WTC11 (cell line): ENCODE measurements at places on chromosomes 7 and 10. TPM values are rescaled to one million over a fixed set of nuclear protein-coding genes. Genes with fewer than 3 reads are reported as not detected.

IL2RA gene
- 0.31 to 0.41 TPM (median 0.32 TPM) in 3 replicates for total RNA-seq

DNA sequence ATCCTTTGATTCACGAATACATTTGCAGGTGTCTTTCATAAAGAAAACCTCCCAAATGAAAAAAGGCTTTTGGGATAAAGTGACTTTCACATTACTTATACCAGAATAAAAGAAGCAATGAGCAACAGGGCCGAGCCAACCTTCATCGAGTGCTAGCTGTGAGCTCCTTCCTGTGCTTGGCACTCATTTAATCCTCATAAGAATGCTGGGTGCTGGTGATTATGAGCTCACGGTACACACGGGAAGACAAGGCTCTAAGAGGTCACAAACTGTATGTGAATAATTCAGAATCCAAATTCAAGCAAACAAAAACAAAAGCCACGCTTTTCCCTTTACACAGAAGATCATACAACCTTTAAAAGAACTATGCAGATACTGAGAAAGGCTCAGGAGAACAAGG, 156.2 kb downstream of the COBL start:
- no peak for DNase-seq
- no peaks in the 10 kb centered on the region for H3K36me3 ChIP-seq
- H3K27me3 ChIP-seq = no peaks in the 10 kb centered on the region
- H3K27ac ChIP-seq = no peak overlapping the region
- H3K4me3 ChIP-seq = no peak overlapping the region
- H3K4me1 ChIP-seq = peaks cover 21% of the 10 kb centered on the region

FKBP6 gene
- total RNA-seq = 0.09 to 0.11 TPM in 2 of 3 replicates, not detected in the other

DNA sequence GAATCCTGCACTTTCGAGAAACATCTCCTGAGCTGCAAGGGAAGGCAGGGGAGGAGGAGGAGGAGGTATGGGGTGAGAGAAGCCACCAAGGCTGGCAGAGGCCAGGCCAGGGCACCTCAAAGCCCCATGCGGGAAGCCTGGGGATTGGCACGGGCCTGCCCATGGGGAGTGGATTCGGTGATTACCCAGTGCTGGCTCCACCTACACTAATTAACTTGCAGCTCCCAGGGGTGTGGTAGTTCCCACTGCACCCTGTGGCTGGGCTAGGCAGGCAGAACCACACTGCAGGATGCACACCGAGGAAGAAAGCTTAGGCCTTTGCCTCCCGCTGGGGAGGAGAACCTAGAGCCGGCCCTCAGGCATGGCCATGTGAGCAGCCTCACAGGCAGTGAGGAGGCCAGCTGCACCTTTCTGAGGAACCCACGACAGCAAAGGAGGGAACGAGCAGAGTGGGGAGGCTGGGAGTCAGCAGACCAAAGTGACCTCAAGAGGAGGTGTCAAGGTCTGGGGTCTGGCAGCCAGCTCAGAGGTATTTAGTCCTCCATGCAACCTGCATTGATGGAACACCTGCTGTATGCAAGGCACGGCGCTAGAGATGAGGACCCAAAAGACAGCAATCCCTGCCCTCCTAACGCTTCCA, 27.2 kb downstream of the GRID1 start:
- peaks cover 22% of the 10 kb centered on the region for H3K4me1 ChIP-seq
- H3K36me3 ChIP-seq = no peaks in the 10 kb centered on the region
- H3K27me3 ChIP-seq = no peaks in the 10 kb centered on the region
- no peak overlapping the region for H3K27ac ChIP-seq

HABP2 gene
- 0.09 to 0.18 TPM (median 0.09 TPM) in 3 replicates for total RNA-seq

DNA sequence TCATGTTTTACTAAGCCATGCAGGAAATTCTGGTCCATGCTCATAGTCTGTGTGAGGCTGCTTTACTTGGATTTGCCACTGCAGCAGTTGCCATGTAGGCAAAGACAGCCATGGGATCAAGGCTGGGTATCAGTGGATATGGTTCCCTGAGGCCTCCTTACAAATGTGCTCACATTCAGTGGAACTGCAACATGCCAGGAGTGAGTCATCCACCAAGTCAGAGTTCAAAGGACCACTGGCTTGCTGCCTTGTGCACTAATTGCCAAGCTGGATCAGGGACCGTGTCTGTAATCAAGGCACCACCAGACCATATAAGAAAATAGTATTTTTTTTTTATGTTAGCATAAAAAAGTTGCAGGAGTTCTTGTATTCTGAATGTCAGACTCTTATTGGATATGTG, 101.0 kb downstream of the CDCA7L start:
- no peaks in the 10 kb centered on the region for H3K4me1 ChIP-seq
- no peak for DNase-seq
- H3K4me3 ChIP-seq = no peak overlapping the region
- H3K27ac ChIP-seq = no peak overlapping the region
- no peaks in the 10 kb centered on the region for H3K27me3 ChIP-seq

GLUD1 gene
- total RNA-seq = 98.2 to 103 TPM (median 99.7 TPM) in 3 replicates

GRCh38 chr7:69847921-69848612, 249.8 kb downstream of the AUTS2 start:
- no peak overlapping the region for H3K4me3 ChIP-seq
- no peak for DNase-seq
- no peak overlapping the region for H3K27ac ChIP-seq
- no peaks in the 10 kb centered on the region for H3K4me1 ChIP-seq

PRSS37 gene
- total RNA-seq = not detected in 3 replicates

PON1 gene
- 0.25 to 0.26 TPM in 2 of 3 replicates, not detected in the other for total RNA-seq

DNA sequence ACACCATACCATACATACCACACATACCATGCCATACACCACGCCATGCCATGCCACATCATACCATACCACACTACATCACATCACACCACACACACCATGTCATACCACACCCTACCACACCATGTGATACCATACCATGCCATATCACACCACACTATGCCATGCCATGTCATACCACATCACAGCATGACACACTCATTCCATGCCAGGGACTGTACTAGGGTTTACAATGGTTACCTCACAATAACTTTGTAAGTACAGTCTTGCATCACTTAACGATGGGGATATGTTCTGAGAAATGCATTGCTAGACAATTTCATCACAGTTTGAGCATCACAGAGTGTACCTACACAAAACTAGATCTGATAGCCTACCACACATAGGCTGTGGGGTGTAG, 14.5 kb downstream of the PYROXD2 start:
- H3K4me3 ChIP-seq = no peak overlapping the region
- H3K36me3 ChIP-seq = no peaks in the 10 kb centered on the region; the same call in 1 of the 2 replicates
- DNase-seq = no peak
- no peak overlapping the region for H3K27ac ChIP-seq
- H3K27me3 ChIP-seq = no peaks in the 10 kb centered on the region
- H3K4me1 ChIP-seq = peaks cover 5% of the 10 kb centered on the region

NANOS1 gene
- total RNA-seq = 2.9 to 4.3 TPM (median 2.9 TPM) in 3 replicates

GRCh38 chr7:34062341-34062740, 157.0 kb downstream of the BMPER start:
- H3K27ac ChIP-seq = no peak overlapping the region
- no peaks in the 10 kb centered on the region for H3K27me3 ChIP-seq
- H3K36me3 ChIP-seq = no peaks in the 10 kb centered on the region
- peaks cover 80% of the 10 kb centered on the region for H3K4me1 ChIP-seq

DNA sequence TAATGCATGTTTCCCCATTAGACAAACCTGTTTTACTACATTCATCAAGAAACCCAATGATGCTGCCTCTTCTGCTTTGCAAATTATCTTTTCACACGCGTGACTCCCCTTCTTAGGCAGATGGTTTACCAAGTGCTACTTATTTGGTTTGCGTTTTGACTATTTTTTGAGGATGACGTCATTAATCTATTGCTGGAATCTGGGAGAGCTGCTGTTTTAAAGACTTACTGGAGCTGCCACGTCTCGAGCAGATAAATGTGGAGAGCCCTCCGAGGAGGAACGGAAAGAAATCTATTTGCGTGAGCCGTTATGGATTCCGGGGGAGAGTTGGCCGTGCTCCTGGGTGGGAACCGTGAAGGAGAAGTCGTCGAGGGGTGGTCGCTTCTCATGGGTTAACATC, 19.7 kb downstream of the INSYN2A start:
- no peaks in the 10 kb centered on the region for H3K36me3 ChIP-seq
- no peaks in the 10 kb centered on the region for H3K27me3 ChIP-seq
- H3K4me1 ChIP-seq = peaks cover 4% of the 10 kb centered on the region
- DNase-seq = no peak
